ENCODE measurements at places on chromosomes 5 and 9. TPM values are rescaled to one million over a fixed set of nuclear protein-coding genes. Genes with fewer than 3 reads are reported as not detected.

GRCh38 chr5:57802131-57802530, 319.5 kb upstream of the ACTBL2 start:
- DNase-seq = no peak
- H3K27me3 ChIP-seq = no peaks in the 10 kb centered on the region
- H3K4me3 ChIP-seq = no peak overlapping the region
- no peaks in the 10 kb centered on the region for H3K36me3 ChIP-seq

Gene TLN1
- total RNA-seq = 206 TPM

GRCh38 chr5:36949593-36949992, 73.0 kb downstream of the NIPBL start:
- H3K4me3 ChIP-seq = no peak overlapping the region
- H3K27me3 ChIP-seq = no peaks in the 10 kb centered on the region
- peaks cover 18% of the 10 kb centered on the region for H3K4me1 ChIP-seq
- H3K36me3 ChIP-seq = no peaks in the 10 kb centered on the region
- DNase-seq = no peak

Gene MCCC2
- 37.2 TPM for total RNA-seq

DNA sequence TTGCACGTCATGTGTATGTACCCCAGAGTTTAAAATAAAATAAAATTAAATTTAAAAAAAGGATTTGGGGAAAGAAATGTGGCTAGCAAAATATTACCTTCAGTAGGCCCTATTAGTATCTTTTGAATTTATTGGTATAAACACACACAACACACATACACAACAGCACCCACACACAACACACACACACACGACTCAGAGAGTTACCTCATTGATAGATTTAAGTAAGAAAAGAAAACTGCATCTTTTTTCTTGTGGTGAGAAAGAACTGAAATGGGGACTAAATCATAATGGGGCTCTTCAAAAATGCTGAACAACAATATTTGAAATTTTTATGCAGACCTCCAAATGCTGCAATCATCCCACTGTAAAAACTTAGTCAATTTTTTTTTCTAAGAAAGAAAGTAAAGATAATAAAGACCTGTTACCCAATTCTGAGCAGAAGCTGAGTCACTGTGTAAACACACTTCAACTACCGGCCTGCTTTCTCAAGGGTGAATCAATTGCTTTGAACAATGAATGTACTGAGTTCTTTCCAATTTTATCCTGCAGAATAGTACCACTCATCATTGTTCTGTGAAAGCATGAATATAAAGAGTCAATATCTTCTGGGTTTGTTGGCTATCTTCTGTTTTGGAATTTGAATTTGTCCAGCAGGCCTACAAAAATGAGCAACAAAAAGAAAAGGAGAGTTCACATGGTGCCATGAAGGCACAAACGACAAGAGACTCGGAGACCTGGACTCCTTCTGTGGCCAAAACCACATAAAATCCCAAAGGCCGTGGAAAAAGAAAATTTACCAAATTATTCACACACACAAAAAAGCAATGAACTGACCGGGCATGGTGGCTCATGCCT, 57.9 kb upstream of the CCNG1 start:
- H3K27me3 ChIP-seq = no peaks in the 10 kb centered on the region
- no peak for DNase-seq
- H3K36me3 ChIP-seq = no peaks in the 10 kb centered on the region
- H3K4me1 ChIP-seq = no peaks in the 10 kb centered on the region

GRCh38 chr9:29212397-29213387, 1639.4 kb upstream of the C9orf72 start:
- H3K27ac ChIP-seq = no peak overlapping the region
- peak; percentile 9 for DNase-seq

GRCh38 chr9:83280790-83281189, 217.8 kb upstream of the RASEF start:
- H3K36me3 ChIP-seq = no peaks in the 10 kb centered on the region
- no peak overlapping the region for H3K27ac ChIP-seq
- no peaks in the 10 kb centered on the region for H3K27me3 ChIP-seq
- H3K4me1 ChIP-seq = no peaks in the 10 kb centered on the region

DNA sequence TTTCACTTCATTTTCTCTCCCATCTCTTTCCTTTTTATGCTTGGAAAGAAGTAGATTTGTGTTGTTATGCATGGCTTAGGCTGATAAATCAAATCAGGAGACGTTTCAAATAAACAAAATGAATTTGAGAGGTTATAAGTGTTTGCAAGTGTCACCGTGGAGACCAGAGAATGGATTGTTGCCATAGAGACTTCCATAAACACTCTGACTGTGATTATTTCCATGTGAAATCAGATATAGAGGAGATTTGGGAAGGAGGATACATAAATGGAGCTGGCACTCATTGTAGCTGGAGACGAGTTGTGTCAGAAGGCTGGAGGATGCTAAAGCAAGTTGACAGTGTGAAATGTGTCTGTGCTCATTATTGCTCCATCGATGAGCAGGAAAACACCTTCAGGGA, 84.2 kb upstream of the PCSK1 start:
- no peaks in the 10 kb centered on the region for H3K27me3 ChIP-seq
- H3K4me1 ChIP-seq = peaks cover 5% of the 10 kb centered on the region
- no peak overlapping the region for H3K4me3 ChIP-seq
- H3K27ac ChIP-seq = no peak overlapping the region

DNA sequence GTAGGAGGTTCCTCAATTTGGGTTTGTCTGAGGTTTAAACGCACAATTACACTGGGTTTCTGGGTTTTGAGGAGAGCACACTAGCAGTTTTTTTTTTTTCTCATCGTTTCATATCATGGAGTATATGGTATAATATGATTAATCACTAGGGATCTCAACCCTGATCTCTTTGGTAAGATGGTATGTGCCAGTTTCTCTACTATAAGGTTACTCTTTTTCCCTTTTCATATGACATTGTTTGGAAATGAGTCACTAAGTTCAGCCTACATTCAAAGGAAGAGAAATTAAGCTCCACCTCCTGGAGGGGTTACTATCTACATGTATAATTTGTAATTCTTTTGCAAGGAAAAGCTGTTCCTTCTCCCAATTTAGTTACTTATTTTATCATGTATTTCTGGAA, 35.2 kb downstream of the MTRR start:
- no peaks in the 10 kb centered on the region for H3K27me3 ChIP-seq
- H3K36me3 ChIP-seq = peaks cover 22% of the 10 kb centered on the region
- H3K27ac ChIP-seq = no peak overlapping the region
- H3K4me1 ChIP-seq = no peaks in the 10 kb centered on the region
- DNase-seq = no peak
- H3K4me3 ChIP-seq = no peak overlapping the region

DNA sequence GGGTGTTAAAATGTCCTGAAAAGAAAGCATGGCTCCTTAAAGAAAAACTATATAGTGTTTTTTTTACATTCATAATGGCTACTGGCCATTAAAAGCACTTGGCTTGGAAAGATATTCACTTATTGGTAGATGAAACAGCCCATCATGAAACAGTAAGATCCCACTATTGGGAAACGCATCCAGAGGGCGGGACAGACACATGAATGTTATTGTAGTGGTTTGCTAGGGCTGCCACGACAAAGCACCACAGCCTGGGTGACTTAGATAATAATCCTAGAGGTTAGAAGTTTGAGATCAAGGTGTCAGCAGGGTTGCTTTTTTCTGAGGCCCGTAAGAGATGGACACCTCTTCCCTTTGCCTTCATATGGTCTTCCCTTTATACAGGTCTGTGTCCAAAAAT, 139.4 kb upstream of the ANKH start:
- H3K4me1 ChIP-seq = peaks cover 2% of the 10 kb centered on the region
- H3K27me3 ChIP-seq = no peaks in the 10 kb centered on the region
- no peak for DNase-seq
- H3K36me3 ChIP-seq = no peaks in the 10 kb centered on the region
- H3K27ac ChIP-seq = no peak overlapping the region

DNA sequence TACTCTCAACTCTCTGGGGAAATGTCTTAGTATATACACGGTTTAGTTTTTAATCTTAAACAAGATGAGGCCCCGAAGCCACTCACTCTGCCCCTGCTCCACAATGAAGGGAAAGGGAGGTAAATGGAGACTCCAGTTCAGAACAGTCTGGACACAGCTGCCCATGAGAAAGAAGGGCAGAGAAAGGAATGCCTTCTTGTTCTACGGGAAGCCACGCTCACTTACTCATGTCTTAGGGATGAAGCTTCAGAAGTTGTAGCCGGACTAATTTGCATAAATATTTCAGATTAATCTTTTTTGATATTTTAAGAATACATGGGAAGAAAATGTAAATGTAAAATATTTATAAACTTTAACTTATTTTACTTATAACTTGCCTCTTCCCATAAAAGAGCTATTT, 94.0 kb downstream of the COL23A1 start:
- no peaks in the 10 kb centered on the region for H3K4me1 ChIP-seq
- no peaks in the 10 kb centered on the region for H3K36me3 ChIP-seq
- no peaks in the 10 kb centered on the region for H3K27me3 ChIP-seq
- no peak for DNase-seq

Gene IL3
- total RNA-seq = not detected

DNA sequence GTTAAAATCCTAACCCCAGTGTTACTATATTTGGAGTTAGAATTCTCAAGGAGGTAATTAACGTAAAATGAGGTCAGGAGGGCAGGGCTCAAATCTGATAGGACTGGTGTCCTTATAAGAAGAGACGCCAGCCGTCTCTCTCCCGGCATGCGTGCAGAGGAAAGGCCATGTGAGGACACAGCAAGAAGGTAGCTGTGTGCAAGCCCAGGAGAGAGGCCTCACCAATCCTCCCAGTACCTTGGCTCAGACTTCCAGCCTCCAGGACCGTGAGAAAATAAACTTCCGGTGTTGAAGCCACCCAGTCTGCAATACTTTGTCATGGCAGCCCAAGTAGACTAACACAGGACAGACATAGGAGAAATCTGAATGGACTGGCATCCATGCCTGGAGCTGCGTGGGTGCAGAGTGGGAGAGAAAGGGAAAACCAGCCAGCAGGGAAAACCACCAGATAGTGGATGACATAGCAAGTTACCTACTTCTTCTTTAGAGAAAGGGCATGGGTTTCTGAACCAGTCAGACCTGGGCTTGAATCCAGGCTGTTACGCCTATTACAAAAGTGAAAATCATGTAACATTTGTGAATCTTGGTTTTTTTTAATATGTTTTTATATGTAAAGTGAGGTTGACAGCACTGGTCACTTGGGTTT, 89.2 kb downstream of the FSTL4 start:
- H3K4me3 ChIP-seq = no peak overlapping the region
- H3K4me1 ChIP-seq = peaks cover 45% of the 10 kb centered on the region
- no peaks in the 10 kb centered on the region for H3K36me3 ChIP-seq
- peaks cover 4% of the 10 kb centered on the region for H3K27me3 ChIP-seq
- no peak overlapping the region for H3K27ac ChIP-seq

GRCh38 chr5:7877851-7878250, 8.9 kb downstream of the MTRR start:
- peak overlapping the region; percentile 56 for H3K27ac ChIP-seq
- H3K36me3 ChIP-seq = peaks cover 35% of the 10 kb centered on the region
- DNase-seq = no peak
- no peaks in the 10 kb centered on the region for H3K27me3 ChIP-seq
- no peak overlapping the region for H3K4me3 ChIP-seq

Gene PCDHB16
- 3.6 TPM for total RNA-seq

GRCh38 chr5:84642795-84643194, 258.1 kb upstream of the EDIL3 start:
- no peak overlapping the region for H3K4me3 ChIP-seq
- no peak for DNase-seq
- H3K27me3 ChIP-seq = no peaks in the 10 kb centered on the region
- no peaks in the 10 kb centered on the region for H3K4me1 ChIP-seq
- H3K27ac ChIP-seq = no peak overlapping the region

GRCh38 chr9:84796404-84796803, 126.9 kb downstream of the NTRK2 start:
- peaks cover 3% of the 10 kb centered on the region for H3K27me3 ChIP-seq
- no peak overlapping the region for H3K27ac ChIP-seq
- no peaks in the 10 kb centered on the region for H3K4me1 ChIP-seq
- no peak for DNase-seq
- H3K36me3 ChIP-seq = no peaks in the 10 kb centered on the region
- no peak overlapping the region for H3K4me3 ChIP-seq

DNA sequence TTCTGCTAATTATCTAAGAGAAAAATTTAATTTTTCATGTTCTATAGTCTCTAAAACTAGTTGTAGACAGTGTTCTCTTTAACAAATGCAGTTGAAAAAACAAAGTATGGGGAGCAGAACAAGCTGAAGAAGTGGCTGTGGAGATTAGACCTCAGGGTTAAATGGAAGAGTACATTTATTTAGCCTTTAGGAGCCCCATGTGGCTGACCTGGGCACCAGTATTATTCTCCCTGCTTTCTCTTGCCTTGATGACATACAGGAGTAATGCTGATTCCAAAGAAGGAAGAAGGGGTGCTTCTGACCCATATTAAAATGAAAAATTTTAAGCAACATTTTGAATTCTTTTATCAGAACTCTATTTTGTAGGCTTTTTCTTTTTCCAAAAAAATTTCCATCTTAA, 312.3 kb upstream of the RIOK2 start:
- peaks cover 3% of the 10 kb centered on the region for H3K4me1 ChIP-seq
- H3K27ac ChIP-seq = no peak overlapping the region
- no peaks in the 10 kb centered on the region for H3K27me3 ChIP-seq
- no peak for DNase-seq
- H3K4me3 ChIP-seq = no peak overlapping the region
- no peaks in the 10 kb centered on the region for H3K36me3 ChIP-seq

GRCh38 chr5:3344671-3345070, 251.0 kb upstream of the IRX1 start:
- no peak overlapping the region for H3K4me3 ChIP-seq
- no peaks in the 10 kb centered on the region for H3K4me1 ChIP-seq
- H3K36me3 ChIP-seq = no peaks in the 10 kb centered on the region
- no peak for DNase-seq

- H3K4me1 ChIP-seq = no peaks in the 10 kb centered on the region
- DNase-seq = peak; percentile 35
- H3K27ac ChIP-seq = no peak overlapping the region
Measured at GRCh38 chr5:31702712-31703111, 63.8 kb downstream of the PDZD2 start.

DNA sequence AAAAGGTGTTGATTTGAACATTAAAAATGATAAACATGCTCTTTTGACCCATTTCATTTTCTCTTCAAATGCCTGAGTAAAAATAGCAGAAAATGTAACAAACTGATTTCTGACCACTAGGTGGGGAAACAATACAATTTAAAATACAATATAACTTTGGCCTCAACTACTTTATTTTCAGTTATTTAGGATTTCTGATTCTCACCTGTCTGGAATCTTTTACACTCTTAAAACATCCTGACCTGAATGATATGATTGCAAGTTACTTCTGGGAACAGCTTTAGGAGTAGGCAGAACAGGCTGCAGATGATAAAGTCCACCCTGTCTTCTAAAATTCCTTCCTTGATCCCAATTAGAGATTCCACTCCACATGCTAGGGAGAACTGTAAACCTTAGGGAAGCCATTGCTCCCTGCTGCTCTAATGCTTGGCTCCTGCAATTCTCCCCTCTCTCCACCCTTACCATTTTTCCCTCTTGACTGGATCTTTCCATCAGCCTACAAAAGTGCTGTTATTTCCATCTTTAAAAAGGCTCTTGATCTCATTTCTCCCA, 70.3 kb downstream of the FYB1 start:
- H3K36me3 ChIP-seq = no peaks in the 10 kb centered on the region
- H3K27ac ChIP-seq = no peak overlapping the region
- H3K27me3 ChIP-seq = no peaks in the 10 kb centered on the region
- no peak overlapping the region for H3K4me3 ChIP-seq
- H3K4me1 ChIP-seq = no peaks in the 10 kb centered on the region
